RKO (cell line): ENCODE measurements at places on chromosomes 13 and 19.

DNA sequence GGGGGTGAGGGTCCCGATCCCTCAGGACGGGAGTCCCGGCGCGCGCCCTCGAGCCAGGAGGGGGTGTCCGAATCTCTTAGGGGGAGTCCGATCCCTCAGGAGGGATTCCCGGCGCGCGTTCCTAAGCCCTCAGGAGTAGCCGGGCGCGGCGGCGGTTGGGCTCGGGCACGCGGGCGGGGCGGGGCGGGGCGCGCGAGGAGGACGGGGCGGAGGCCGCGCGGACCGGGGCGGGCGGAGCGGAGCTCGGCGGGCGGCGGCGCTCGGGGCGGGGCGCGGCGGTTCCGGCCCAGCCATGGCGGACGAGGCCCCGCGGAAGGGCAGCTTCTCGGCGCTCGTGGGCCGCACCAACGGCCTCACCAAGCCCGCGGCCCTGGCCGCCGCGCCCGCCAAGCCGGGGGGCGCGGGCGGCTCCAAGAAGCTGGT lies at the start of gene CUL4A:
Gene CUL4A, plus strand, starts transcription at position 278 of the 423 bp plus-strand sequence. Its CDS starts 15 bp downstream, at position 293.
- DNase-seq, result peak; percentile 76

GRCh38 chr13:50244713-50245574 lies 229.7 kb downstream of the KCNRG start:
- DNase-seq, result peak; percentile 89

- DNase-seq, result no peak
Observed at GRCh38 chr19:58279925-58280316, 1.2 kb downstream of the ZNF8 start.

GRCh38 chr13:50800091-50800739 lies 43.3 kb downstream of the DLEU7 start:
- no peak for DNase-seq

DNA sequence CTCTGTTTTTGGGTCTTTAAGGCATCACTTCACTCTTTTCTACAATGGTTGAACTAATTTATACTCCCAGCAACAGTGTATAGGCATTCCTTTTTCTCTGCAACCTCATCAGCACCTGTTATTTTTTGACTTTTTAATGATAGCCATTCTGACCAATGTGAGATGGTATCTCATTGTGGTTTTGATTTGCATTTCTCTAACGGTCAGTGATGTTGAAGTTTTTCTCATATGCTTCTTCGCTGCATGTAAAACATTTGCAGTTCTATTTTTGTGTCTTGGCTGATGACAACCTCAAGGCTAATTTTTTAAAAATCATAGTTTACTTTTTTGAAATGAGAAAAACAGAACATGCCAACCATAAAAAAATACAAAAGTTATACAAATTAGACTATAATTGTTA lies 258.2 kb upstream of the EDNRB start:
- no peak for DNase-seq

GRCh38 chr19:20247016-20247683 lies 80.1 kb downstream of the ZNF486 start:
- DNase-seq, result peak; percentile 58

GRCh38 chr19:17950310-17951156 lies 16.4 kb upstream of the KCNN1 start:
- DNase-seq, result no peak

GRCh38 chr13:111132948-111133347 lies 17.8 kb downstream of the ARHGEF7 start:
- no peak for DNase-seq

- no peak for DNase-seq
Observed at GRCh38 chr19:12969292-12969988, at the start of gene DAND5. Gene DAND5 (plus strand): TSS chr19:12969576. CDS start chr19:12969661, 85 bp downstream.
